ENCODE measurements at places on chromosomes 4 and X. TPM values are rescaled to one million over a fixed set of nuclear protein-coding genes. Genes with fewer than 3 reads are reported as not detected.

DNA sequence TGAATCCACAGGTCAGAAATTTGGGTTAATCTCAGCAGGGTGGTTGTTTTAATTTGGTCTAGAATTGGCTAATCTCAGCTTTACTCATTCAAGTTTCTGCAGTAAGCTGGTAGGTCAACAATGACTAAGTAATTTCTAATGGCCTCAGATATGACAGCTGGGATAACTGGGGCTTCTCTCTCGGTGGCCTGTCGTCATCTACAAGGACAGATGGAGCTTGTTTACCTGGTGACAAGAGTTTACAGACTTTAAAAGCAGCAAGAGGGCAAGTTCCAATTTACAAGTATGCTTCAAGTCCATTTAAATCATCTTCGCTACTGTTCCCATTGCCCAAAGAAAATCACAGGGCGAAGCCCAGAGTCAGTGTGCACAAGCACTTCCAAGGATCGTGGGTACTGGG, 453.9 kb downstream of the PDHA2 start:
- DNase-seq, result no peak

- DNase-seq, result no peak
Measured at GRCh38 chrX:101932249-101932570, 383 bp upstream of the ZMAT1 start.

- DNase-seq, result no peak
Measured at GRCh38 chr4:161280929-161281328, 882.9 kb downstream of the FSTL5 start.

DNA sequence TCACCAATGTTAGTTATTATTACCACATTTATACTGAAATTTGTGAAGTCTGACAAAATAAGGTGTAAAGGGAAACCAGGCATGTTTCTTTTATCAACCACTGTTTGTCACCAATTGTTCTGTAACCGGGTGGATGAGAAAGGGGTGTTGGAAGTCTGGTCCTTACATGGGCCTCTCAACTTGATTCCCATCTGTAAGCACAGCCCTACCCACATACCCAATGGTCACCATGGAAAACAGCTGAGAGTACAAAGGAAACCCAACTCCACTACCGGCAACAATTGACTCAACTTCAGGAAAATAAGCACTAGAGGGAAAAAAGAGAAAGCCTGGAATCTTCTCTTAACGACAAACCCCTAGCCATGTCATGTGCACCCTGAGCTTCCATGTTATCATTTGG, 70.8 kb upstream of the PTCHD1 start:
- no peak for DNase-seq

DNA sequence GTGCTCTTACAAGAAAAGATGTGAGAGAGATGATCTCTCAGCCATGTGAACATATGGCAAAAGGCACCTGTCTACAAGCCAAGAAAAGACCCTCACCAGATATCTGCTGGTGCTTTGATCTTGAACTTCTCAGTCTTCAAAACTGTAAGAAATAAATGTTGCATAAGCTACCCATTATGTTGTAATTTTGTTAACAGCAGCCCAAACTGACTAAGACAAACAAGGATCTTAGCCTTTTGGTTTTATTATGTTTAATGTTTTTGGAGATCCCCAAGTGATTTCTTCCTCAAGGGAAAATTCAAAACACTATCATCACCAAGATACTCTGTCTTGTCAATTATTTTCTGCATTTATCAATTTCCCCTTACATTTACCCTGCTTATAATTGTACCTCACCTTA, 21.8 kb upstream of the CCNI start:
- no peak for DNase-seq

GRCh38 chr4:146179784-146180370, 4.4 kb downstream of the LSM6 start:
- no peak for DNase-seq

DNA sequence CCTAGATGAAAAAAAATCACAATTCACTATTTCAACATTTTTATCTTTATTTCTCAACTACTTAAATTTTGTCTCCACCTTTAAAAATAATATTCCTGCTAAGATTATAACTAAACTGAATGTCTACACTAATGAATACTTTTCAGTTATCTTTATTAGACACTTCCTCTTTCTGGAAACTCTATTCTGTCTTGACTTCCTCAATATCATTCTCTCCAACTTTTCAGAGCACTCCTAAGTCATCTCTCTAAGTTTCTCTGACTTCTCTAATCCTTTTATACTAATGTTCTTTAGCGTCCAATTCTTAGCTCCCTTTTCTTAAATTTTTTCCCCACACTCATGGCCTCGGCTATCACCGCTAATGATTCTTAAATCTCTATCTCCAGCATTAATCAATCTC, 374.2 kb downstream of the FBXO8 start:
- no peak for DNase-seq

DNA sequence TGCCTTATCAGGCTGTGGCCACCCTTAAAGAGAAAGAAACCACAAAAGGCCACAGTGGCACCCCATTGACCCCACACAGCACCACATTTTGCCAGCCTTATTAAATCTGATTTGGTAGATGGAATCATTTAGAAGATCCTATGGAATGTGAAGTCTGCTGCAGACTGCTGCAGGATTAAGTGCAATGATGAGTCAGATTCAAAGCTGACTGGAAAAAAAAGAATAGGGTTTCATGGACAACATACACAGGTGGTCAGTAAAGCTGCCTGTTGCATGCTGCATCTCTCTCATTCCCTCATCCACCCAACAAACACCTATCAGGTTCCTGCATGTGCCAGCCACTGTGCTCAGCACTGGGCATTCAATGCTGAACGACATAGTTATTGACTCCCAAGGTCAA, 56.6 kb downstream of the CHST7 start:
- no peak for DNase-seq

The DIPK2B gene
- not detected for total RNA-seq

- no peak for DNase-seq
Measured at GRCh38 chrX:109578916-109579315, 42.3 kb downstream of the NXT2 start.

- no peak for DNase-seq
Measured at GRCh38 chrX:124725502-124725901, 379.1 kb downstream of the SH2D1A start.

DNA sequence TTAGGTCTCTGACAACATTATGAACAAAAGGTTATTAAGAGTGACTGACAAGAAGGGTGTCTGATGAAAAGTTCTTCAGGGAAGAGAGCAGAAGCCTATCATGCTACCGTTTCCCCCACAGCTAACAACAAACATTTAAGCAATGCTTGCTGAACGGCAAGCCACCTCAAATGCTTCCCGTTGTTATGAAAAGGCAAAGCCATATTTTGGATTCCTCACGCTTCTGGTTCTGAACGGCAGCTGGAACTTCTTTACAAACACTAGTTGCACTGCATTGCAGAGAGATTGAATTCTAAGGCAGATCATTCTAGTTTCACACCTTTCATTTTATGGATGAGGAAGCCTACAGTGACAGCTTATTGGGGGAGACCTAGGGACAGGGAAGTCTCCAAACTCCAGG, 48.6 kb upstream of the NAP1L5 start:
- no peak for DNase-seq

GRCh38 chrX:32185160-32185559, 1026.2 kb downstream of the DMD start:
- no peak for DNase-seq

GRCh38 chrX:133005616-133006015, 47.2 kb upstream of the HS6ST2 start:
- DNase-seq, result no peak

The NELFA gene
- total RNA-seq, result 36.0 TPM

- no peak for DNase-seq
Measured at GRCh38 chr4:13492747-13493146, 8.6 kb upstream of the RAB28 start.

The IL21 gene
- 2.8 TPM for total RNA-seq

DNA sequence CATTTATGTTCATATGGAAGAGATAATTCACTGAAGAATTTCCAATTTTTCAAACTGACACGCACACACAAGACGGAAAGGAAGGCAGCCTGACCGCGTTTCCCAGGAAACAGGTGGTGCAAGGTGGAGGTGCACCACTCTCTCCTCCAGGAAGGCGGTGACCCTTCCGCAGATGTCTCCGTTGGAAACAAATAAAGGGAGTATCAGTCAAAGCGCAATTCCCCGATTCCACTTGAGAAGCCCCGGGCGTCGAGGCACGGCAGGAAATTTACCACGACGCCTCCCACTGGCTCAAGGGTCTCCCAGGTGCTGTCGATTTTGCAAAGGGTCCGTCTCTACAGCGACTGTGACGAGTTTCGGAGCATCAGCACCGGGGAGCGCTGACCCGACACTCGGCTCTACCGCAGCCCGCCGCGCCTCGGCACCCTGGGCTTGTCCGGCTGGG, 770 bp upstream of the TIGD2 start:
- no peak for DNase-seq

The TRAM1L1 gene
- not detected for total RNA-seq

DNA sequence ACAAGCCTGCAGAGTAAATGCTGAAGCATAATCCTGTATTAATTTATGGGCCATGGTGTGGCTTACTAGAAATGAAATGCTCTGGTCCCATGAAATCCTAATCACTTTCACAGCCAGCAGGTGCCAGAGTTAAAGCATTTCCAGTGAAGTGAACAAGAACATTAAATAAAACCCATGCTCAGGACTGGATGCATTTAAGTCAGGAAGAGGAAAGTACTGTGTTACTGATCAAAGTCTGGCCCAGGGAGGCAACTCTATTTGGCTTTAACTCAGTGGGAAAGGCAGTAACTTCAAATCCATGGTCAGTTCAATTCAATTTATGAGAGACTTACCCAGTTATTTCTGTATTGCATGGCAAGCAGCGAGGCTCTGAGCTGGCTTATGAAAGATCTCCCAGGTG, 29.2 kb downstream of the AGA start:
- DNase-seq, result no peak

GRCh38 chrX:4181782-4182407, 468.4 kb upstream of the PRKX start:
- no peak for DNase-seq

- no peak for DNase-seq
Measured at GRCh38 chrX:116278826-116279225, 108.3 kb downstream of the AGTR2 start.

The FAM9C gene
- total RNA-seq, result not detected

GRCh38 chr4:146443525-146443924, 78.2 kb downstream of the SLC10A7 start:
- no peak for DNase-seq

DNA sequence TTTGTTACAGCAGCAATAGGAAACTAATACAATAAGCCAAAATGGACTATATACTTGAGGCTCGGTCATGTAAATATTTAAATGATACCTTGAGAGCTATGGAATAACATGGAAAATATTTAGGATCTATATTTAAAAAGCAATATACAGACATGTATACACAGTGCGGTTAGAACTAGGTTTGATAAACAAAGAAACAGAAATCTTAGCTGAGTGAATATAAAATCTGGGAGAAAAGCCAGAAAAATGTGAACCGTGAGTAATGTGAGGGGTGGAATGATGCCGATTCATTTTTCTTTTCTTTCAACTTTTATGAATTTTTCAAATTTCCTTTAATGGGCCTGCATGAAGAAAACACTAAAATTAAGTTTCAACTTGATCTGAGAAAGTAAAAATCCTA, 104.1 kb downstream of the ATXN3L start:
- DNase-seq, result no peak

- no peak for DNase-seq
Measured at GRCh38 chr4:94408549-94409374, 43.0 kb upstream of the PDLIM5 start.

- DNase-seq, result no peak
Measured at GRCh38 chr4:2085496-2085901, 26.4 kb downstream of the NAT8L start.

The EDNRA gene
- total RNA-seq, result not detected

DNA sequence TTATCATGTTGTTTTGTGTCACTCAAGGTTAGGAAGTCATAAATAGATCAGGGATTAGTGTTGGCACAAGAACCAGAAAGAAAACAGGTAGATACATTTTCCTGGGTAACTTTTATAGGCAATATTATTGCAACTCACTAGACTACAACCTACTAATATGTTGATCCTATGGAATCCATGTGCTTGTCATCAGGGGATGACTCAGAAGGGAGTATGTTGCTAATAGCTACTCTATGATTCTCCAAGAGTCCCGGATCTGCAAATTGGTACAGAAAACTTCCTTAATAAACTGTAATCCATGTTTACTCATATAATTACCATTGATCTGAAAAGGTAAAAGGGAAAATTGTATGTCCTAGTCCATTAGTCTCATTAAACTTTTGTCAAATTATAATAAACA, 11.7 kb upstream of the GNRHR start:
- DNase-seq, result no peak

The AIMP1 gene
- 52.4 TPM for total RNA-seq

DNA sequence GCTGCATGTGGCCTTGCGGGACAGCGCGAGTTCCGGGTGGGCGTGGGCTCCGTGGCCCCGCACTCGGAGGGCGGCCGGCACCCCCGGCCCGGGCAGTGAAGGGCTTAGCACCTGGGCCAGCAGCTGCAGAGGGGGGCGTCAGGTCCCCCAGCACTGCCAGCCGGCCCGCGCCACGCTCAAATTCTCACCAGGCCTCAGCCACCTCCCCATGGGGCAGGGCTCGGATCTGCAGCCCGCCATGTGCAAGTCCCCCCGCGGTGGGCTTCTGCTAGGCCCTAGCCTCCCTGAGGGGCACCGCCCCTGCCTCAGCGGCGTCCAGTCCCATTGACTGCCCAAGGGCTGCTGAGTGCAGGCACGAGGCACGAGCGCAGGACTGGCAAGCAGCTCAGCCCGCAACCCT, 2.6 kb upstream of the MCUB start:
- no peak for DNase-seq

DNA sequence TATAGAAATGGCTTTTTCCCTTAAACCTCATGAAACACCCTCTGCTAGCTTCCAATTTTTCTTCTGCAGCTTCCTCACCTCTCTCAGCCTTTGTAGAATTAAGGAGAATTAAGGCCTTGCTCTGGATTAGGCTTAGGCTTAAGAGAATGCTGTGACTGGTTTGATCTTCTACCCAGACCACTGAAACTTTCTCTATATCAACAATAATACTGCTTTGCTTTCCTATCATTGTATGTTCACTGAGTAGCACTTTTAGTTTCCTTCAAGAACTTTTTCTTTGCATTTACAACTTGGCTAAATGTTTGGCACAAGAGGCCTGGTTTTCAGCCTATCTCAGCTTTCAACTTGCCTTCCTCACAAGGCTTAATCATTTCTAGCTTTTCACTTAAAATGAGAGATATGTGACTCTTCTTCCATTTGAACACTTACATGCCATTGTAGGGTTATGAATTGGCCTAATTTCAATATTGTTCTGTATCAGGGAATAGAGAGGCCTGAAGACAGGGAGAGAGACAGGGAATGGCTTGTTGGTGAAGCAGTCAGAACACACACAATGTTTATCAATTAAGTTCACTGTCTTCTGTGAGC, 28.2 kb downstream of the TMEM154 start:
- no peak for DNase-seq

The FAM9B gene
- not detected for total RNA-seq

DNA sequence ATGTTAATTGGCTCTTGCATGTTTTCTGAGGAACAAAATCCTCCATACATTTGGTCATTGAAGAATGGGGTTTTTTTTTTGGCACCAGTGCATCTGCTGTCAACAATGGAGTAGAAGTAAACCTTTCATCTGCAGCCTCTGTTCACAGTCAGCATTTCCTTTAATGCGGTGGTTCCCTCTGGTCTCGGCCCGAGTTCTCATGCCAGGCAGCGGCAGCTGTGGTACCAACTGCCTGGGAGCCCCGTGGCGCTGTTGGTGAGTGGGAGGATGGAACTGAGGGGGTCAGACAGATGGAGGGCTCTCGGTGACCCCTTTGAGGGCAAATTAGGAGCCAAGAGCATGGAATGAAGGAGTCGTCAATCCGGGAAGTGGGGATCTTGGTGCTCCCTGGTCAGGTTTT, 114.7 kb downstream of the AFF1 start:
- no peak for DNase-seq

The MUC7 gene
- not detected for total RNA-seq
